ENCODE measurements at places on chromosomes 5 and 9. TPM values are rescaled to one million over a fixed set of nuclear protein-coding genes. Genes with fewer than 3 reads are reported as not detected.

- DNase-seq = peak; percentile 32
Measured at GRCh38 chr5:168086104-168086610, 205.3 kb upstream of the WWC1 start.

- DNase-seq = no peak
Measured at GRCh38 chr5:58497386-58497785, 6.2 kb downstream of the GAPT start.

DNA sequence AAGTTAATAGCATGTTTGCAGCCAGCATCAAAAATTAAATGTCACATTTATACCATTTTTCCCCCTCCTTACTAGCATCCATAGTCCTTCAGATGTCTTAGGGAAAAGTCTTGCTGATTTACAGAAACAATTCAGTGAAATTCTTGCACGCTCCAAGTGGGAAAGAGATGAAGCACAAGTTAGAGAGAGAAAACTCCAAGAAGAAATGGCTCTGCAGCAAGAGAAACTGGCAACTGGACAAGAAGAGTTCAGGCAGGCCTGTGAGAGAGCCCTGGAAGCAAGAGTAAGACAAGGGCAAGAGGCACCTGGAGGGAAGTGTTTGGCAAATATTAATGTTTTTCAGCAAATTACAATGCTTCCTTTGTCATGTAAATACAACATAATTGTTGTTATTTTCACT, 60.4 kb downstream of the RAB14 start:
- DNase-seq = no peak

Gene GPX3
- polyA plus RNA-seq = 1,238 TPM

DNA sequence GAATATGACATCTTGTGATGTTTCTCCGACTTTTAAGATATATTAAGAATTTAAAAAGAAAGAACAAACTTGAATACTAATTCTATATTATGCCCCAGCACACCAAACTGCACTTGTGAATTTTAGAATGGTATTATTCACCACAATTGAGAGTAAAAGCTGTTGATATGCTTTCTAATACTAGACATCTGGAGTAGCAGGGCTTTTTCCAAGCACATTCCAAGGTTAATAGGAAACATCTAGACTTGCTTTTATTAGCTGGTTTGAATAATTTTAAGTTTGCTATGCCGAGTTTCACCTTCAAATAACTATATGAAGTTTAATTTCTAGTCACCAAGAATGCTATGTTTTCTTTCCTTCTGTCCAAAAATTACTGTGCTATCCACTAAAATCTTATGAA, 13.5 kb downstream of the NREP start:
- no peak for DNase-seq

GRCh38 chr9:131100445-131100844, 4.1 kb downstream of the AIF1L start:
- peak; percentile 83 for DNase-seq

DNA sequence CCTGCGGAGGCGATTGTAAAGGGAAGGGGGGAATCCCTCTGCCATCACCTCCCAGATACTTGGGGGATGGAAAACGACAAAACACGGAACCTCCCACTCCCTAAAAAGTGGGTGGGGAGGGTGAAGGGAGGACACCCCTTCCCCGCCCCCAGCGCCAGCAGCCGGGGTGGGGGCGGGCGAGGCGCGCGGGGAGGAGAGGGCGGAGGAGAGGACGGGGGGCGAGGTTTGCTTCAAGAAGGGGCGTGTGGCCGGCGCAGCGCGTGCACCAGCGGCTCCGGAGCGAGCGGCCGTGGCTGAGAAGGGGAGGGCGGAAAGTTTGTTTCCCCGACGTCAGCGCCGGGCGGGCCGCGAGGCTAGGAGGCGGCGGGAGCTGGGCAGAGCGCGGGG, at the start of gene PRRX2:
Gene PRRX2, plus strand, starts transcription at position 259 of the 387 bp plus-strand sequence. CDS start 221 bp downstream, outside the sequence.
- DNase-seq = no peak

- DNase-seq = peak; percentile 31
Measured at GRCh38 chr5:55308254-55308836, 556 bp downstream of the MTREX start.

Gene STING1
- polyA plus RNA-seq = 31.6 TPM

- DNase-seq = no peak
Measured at GRCh38 chr9:93649610-93650261, 73.4 kb downstream of the PHF2 start.

- DNase-seq = no peak
Measured at GRCh38 chr9:3018071-3018470, 174.2 kb upstream of the PUM3 start.

GRCh38 chr9:105444130-105444529, 3.7 kb upstream of the FSD1L start:
- no peak for DNase-seq

DNA sequence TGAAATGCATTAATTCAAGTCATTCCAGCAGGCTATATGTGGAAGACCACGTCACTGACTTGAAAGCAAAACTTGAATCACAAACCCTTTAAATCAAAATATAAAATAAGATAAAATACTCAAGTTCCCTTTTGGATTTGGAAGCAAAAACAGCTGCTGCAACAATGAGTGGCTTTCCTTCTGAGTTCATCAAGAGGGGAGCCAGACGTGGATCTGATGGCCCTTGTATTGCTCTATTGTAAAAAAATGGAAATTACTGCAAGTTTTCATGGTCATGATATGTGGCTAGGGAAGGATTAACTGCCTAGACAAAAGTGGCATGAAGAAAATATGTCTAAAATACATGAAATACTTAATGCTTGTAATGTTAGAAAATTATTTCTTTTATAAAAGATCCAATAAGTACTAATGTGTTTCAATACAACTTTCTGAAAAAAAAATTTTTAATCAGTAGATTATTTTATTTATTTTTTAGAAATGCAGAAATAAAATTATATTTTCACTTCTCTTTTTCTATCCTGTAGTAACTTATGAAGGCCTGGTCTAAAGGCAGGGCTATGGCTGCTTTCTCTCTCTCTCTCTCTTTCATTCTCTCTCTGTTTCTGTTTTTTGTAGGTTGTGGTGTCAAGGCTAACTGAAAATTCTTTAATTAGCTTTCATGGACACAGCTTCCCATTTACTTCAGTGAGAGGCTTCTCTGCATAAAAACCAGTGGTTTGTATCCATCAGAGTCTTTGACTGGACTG, 24.0 kb downstream of the LIX1 start:
- DNase-seq = no peak

Gene PCA3
- 0.96 TPM for polyA plus RNA-seq

DNA sequence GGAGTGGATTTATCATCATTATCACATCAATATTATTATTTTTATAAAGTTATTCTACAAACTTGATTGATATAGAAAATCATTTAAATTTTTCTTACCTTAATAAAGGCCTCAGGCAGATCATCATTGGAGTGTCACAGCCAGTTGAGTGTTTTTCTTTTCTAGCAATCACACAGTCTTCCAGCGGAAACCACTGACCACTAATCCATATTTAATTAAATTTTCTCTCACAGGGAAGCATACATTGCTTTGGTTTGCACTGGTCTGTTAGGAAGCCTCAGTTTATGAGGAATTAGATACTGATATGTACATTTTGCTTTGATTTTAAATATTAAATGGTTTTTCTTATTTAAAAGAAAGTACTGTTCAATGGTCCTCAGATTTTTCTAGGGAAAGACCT, 6.7 kb downstream of the SPZ1 start:
- DNase-seq = no peak

- no peak for DNase-seq
Measured at GRCh38 chr5:54066433-54066832, 243.9 kb downstream of the ARL15 start.

DNA sequence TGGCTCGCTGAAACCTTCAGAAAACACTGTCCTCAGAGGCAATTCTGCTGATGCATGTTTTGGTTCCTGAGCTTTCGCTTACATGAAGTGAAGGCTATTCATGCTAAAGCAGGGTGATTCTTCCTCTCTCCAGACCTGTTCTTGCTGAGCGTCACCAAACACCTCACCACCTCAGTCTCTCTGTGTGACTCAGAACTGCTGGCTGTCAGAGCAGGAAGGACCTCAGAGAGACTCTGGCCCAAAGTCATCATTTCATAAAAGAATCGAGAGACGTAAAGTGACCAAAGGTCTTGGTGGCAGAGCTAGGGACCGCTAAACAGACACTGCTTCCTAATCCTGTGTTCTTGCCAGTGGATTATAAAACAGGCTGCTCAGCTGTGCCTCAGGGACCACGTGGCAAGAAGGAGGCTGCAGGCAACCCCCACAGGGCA, 73.8 kb downstream of the LHFPL2 start:
- DNase-seq = no peak

Gene RGS7BP
- 9.5 TPM for polyA plus RNA-seq

DNA sequence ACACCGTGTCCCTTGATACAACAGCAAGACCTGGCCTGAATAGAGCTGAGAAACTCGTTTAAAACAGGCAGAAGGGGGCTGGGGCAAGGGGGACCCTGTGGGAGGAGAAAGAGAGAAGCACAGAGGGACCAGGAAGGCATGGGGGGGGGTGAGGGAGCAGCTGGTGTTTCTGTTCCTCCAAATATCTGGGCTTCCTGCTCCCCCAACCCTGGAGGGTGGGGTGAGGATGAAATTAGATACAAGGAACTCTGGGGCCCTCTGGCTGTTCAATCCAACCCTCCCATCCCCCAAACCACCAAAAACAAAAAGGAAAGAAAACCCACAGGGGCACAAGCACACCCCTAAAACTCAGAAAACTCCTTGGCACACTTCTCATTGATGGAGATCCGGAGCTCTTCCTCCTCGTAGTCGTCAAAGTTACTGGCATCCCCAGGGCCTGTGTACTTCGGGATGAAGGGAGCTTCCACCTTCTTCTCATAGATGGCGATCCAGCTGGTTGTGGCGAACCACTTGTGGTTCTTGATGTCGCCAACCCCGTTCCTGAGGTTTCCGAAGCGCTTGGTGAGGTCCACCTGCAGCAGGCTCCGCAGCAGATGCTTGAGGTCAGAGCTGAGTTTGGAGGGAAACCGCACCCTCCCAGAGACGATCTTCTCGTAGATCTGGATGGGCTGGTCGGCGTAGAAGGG, 1.1 kb downstream of the PRKACG start:
- no peak for DNase-seq

- no peak for DNase-seq
Measured at GRCh38 chr9:136974817-136975535, 2.3 kb upstream of the PTGDS start.

DNA sequence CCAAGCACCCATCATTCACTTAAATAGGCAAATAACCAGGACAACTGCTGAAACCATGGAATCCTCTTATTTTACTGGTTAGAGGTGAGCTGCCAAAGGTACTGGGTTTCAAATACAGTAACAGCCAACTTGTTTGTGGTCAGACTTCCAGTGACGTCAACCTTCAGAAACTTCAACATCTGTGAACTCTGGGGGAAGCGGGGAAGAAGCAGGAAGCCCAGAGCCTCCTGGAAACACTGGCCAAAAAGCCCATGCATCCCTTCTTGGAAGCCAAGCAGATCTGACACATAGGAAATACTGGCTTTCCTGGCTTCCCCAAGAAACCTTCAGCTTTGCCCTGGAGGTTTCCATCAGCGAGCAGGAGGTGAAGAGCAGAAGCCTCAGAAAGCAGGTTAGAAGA, 4.9 kb upstream of the FRRS1L start:
- DNase-seq = no peak

Gene MARCOL
- polyA plus RNA-seq = not detected

- no peak for DNase-seq
Measured at GRCh38 chr9:13444245-13445102, 165.0 kb upstream of the MPDZ start.

Gene GABRB2
- polyA plus RNA-seq = 2.5 TPM

GRCh38 chr5:40928886-40929448, 19.7 kb downstream of the C7 start:
- DNase-seq = no peak

DNA sequence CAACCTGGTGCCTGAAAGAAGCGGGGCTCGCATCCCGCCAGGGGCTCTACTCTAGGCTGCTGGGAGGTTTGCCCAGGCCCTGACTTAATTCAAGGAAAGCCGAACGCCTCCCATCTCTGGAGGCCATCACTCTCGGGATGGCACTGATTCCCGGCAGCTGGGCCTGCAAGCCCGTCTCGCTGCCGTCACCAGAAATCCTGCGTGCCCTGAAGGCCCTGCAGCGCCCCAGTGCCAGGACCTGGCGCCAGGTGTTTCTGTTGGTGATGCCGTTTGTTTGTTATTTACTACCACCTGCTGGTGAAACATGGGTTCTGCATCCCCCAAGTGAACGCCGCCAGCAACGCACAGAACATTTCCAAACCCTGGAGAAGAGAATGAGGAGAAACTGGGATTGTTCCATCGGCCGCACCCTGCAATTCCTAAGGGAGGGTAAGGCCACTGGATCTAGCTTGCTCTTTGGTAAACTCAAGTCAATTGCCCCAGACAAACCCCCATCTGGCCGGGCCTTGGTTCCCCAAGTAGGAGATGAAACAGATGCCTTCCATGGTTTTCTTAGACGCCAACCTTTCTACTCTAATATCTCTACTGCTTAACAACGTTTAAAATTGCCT, 77.9 kb downstream of the AK8 start:
- DNase-seq = peak; percentile 58

DNA sequence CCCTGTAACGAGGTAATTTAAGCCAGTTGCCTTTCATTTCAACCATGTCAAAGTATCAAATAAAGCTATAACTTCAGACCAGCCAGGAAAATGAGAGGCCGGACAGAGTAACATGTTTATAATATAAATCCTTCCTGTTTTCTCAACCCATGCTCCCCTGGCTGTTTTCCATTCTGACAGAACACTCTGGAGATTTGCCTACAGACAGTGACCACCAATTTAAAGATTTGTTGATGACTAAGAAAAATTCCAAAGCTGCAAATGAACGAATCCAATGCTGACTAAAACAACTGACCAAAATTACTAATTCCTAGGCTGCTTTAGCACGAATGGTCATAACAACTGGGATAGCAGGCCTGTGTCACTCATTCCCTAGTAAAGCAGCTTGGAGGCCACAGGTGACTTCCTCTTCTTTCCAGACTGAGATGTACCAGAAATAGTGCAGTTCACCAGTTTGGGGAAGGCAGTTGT, 141.4 kb downstream of the AOPEP start:
- DNase-seq = peak; percentile 38

- no peak for DNase-seq
Measured at GRCh38 chr9:92666236-92666635, 3.7 kb downstream of the IPPK start.

Gene ADGRV1
- polyA plus RNA-seq = 12.5 TPM

DNA sequence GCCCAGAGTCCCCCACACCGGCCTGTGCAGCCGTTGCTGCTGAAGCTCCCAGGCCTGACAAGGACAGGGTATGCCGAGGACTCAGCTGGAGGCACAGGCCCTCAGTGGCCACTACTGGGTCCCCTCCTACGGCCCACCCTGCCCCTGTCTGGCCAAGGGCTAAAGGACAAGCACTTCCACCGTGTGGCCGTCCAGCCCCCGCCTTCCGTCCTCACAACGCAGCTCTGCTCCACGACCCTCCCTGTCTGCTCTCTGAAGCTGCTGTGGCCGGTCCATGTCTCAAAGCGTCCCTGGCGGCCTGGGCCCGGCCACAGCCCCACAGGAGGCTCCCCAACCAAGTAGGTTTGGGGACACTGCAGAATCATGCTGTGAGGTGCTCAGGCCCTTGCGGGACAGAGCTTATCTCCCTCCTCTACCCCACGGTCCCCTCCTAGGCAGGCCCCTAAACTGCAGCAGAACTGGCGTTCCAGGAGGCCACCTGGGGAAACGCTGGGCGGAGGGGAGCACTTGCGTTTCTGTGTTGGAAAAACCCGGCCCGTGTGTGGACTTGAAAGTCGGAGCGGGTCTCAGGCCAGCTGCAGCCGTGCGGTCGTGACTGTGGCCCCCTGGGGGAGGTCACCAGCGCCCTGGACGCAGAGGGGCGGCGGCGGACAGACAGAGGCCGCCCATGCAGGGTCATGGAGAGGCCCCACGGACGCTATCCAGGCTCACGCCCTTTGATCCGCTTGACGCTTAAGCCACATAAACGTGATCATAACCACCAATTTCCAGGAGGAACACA, 45.6 kb downstream of the NKD2 start:
- DNase-seq = no peak
